Lung (tissue), 17 donors: ENCODE measurements at places on chromosomes 7 and 10. TPM values are rescaled to one million over a fixed set of nuclear protein-coding genes. Genes with fewer than 3 reads are reported as not detected.

Gene KCNH2
- polyA plus RNA-seq: 0.82 TPM

Gene WNT8B
- polyA plus RNA-seq: 0.04 TPM

Gene STAMBPL1
- 1.7 TPM for polyA plus RNA-seq

Gene NRP1
- 18.5 TPM for polyA plus RNA-seq

Gene NAT16
- polyA plus RNA-seq: 0.01 TPM

Gene MICALL2
- polyA plus RNA-seq: 50.1 TPM

Gene FAM25A
- not detected for polyA plus RNA-seq

Gene KAZALD1
- 6.5 TPM for polyA plus RNA-seq

Gene HIBADH
- 13.7 TPM for polyA plus RNA-seq

Gene TMEM225B
- polyA plus RNA-seq: 1.0 TPM
